ENCODE measurements at places on chromosomes 7 and 10.

DNA sequence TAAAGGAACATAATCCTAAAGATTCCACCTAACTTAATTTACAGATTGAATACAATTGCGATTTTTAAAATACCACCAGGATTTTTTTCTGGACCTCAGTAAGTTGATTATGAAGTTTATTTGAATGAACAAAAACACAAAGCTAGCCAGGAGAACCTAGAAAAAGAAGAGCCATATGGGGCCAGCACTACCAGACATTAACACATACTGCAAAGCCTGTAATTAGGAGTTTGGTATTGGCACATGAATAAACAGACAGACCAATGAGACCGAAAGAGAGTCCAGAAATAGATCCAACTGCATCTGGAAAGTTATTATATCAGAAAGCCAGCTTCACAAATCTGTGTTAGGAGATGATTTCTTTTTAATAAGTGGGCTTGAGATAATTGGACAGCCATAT, 105.5 kb upstream of the CHST15 start:
- no peak for DNase-seq

- peak; percentile 14 for DNase-seq
Measured at GRCh38 chr7:149732111-149732561, 41.3 kb downstream of the ZNF467 start.

DNA sequence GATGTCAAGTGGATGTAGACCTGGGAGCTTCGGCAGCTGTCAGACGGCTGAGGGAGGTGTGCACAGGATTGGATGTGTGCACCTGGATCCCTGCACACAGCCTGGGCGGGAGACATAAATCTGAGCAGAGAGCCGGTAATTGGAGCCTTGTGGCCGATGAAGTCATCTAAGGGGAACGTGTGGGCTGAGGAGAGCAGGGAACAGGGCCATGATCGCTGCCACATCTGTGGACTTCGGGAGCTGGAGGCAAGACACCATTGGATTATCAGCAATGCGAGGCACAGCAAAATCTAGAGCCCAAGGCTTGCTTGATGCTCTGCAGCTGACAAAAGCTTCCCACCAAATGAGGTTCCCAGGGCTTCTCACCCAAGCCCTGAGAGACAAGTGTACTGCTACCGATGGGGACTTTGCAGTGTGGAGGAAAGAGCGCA, 147.7 kb downstream of the PTPN20 start:
- no peak for DNase-seq

DNA sequence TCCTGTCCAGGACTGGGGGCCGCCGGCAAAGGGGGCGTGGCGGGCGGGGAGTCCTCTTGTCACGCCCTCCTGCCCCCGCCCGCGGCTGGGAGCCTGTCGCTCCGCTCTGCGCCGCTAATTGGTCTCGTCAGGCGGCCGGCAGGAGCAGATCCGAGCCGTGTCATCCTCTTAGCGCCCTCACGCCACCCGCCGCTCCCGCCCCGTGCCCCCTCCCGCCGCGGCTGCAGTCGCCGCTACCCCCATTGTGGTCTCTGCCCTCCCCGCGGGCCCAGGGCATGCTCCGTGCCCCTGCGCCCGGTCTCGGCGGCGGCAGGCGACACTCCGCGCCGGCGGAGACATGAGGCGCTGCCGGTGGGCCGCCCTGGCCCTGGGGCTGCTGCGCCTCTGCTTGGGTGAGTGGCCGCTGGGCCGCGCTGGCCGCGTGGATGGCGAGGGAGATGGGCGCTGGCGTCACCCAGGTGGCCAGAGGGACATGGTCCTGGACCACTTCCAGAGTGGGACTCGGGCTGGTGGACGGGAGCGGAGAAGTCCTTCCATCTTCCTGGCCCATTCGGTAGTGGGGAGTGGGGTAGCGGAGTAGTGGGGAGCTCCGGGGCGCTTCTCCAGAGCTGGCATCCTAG, at the start of gene CDHR1:
CDHR1 (plus strand) TSS at position 114 of the 620 bp plus-strand sequence; CDS start at position 338, 224 bp downstream.
- DNase-seq = peak; percentile 82

DNA sequence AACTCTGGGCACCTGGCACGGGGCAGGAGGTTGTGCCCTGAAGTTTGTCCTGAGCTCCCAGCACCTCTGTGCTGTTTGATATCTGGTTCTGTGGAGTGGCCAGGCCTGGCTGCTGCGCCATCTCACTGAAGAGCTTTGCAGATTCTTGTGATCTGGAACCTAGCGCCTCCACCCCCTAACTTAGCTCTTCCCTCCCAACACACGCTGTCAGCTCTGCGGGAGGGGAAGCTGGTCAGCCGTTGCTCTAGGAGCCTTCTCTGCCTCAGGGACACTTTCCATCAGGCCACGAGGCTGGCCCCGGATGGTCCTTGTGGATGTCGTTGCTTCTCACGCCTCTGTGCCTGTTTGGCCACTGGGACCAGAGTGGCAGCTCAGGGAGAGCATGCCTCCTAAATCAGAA, 213.2 kb downstream of the CCDC3 start:
- DNase-seq = no peak

DNA sequence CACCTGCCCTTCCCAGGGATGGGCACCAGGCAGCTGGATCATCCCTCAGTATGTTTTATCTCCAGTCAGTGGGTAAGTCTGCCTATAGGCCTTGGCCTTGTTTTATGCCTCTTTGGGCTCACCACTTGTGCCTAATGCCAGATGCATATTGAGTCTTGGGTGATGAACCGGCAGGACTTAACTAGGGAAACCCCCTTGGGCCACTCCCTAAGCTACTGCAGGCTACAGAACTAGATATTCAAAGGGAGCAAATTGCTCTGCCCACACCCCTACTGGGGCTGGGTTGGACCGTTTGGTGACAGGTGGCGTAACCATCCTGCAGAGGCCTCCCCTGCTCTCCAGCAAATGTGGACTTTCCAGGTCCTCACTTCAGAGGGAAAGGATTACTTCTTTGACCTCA, 115.7 kb upstream of the GDF10 start:
- no peak for DNase-seq

DNA sequence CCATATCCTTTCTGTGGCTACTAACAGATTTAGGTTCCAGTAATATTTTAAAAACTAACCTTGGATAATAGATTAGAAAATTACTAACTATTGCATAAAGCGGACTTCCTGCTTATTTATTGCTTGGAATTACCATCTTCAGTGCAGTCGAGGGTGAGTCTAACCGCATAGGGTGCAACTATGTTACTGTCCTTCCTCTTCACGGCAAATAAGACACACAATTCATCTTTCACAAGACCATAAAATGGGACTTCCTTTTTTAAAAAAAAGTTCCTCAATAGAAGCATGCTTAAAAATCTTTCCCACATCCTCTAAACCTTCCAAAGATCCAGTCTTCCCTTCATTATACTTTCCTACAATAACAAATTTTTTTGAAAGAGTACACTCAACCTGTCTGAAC, 2.1 kb downstream of the SLC25A40 start:
- no peak for DNase-seq

DNA sequence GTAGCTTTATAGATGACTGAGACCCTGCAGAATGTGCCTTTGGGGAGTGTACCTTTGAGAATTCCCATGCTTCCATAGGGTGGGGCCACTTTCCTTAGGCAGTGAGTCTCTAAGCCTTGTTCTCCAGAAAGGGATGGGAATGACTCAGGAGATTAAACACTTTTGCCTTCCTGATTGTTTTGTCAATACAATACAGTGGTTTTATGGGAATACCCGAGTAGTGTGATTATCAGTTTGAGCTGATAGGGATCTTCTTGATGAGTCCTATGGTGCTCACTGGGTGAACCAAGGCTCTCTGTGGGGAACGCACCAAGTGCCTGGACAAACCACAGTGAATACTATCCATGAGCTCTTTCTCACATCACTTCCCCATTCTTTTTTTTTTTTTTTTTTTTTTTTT, 6.3 kb downstream of the MYOF start:
- DNase-seq = no peak

GRCh38 chr10:91909117-91909677, at the start of gene FGFBP3:
TSS of gene FGFBP3 (minus strand) at chr10:91909486. CDS start at chr10:91908969, 517 bp downstream.
- DNase-seq = peak; percentile 71

GRCh38 chr7:150958062-150958552, 20.0 kb downstream of the KCNH2 start:
- no peak for DNase-seq

DNA sequence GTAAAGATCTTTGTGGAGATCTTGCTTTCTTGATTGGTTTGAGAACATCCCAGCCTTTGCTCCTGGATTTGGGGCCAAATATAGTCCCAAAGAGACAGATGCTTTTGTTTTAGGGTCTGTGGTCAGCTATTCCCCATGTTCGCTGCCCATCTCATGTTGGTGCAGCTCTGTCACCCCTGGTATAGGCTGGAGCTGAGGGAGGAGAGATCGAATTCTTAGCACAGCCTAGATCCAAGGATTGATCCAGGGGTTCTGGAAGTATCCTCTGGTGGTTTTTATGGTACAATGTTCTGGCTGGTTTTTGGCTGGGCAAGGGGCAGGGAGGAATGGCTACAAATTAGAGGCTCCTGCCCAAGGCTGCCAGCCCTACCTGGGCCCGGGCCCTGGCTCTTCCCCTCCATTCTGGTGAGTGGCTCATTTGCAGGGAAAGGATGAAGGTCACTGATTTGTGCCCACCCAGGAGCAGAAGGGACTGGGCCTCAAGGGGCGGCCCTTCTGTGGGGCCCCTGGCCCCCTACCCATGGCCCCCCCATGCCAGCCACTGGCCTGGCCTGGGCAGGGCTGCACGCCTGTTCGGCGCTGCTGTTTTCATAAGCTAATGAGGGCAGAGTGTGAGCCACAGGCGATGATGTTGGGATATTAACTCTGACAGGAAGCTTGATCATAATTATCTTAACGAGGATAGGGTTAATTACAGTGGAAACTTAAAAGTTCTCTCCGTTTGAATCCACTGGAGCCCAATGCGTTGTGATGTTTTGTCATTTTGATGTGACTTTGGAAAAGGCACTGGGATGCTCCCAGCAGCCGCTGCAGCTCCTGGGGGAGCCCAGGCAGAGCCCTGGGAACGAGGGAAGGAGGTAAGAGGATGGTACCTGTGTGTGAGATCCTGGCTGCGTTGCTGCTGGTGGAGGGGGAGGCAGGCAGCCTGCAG, 600.6 kb downstream of the LRMDA start:
- DNase-seq = no peak

DNA sequence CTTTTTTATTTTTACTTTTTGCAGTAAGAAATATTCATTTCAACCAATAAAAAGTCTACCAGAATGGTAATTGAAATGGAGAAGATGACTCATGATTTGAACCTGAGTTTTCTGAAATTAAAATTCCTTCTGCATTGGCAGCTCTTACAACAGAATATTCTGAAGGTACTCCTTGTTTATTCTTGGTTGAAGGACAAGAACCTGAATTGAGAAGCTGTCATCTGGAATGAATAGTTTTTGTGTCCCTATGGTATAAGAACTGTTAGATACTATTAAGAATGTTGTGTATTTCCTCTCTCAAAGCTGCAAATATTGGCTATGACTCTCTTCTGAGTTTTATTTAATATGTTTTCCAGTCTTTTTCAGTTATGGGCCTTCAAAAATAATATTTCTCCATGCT, 56.1 kb downstream of the CDK1 start:
- no peak for DNase-seq

GRCh38 chr10:59586407-59586891, 123.2 kb downstream of the SLC16A9 start:
- DNase-seq = no peak

- peak; percentile 62 for DNase-seq
Measured at GRCh38 chr7:77415823-77416620, at the start of gene GSAP. TSS of gene GSAP (minus strand) at chr7:77416349. CDS start at chr7:77416321, 28 bp downstream.

- no peak for DNase-seq
Measured at GRCh38 chr7:138186951-138187351, 110.7 kb downstream of the AKR1D1 start.

- peak; percentile 79 for DNase-seq
Measured at GRCh38 chr7:27048438-27048837, 47.4 kb downstream of the HOXA1 start.

DNA sequence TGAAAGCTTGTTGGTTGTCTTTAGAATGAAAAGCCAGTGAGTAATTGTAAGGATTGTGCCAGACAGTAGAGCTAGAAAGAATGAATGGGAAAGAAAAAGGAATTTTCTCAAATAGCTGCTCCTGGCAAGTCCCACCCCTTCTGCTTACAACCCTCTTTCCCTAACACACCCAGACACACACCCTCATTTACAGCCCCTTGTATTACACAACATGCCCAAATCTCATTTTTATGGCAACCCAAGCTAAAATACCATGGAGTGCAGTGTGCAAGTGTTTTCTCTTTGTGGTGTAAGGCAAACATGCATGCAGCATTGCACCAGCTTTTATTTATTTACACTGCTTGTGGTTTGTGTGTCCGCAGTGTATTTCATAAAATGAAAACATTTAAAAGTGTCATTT, 1.5 kb downstream of the PRKAR2B start:
- DNase-seq = no peak

GRCh38 chr7:8115547-8116402, 146.2 kb downstream of the ICA1 start:
- DNase-seq = no peak

GRCh38 chr7:51139796-51140195, 176.8 kb downstream of the COBL start:
- DNase-seq = no peak

GRCh38 chr10:13788711-13789447, 202.1 kb downstream of the PRPF18 start:
- DNase-seq = no peak

DNA sequence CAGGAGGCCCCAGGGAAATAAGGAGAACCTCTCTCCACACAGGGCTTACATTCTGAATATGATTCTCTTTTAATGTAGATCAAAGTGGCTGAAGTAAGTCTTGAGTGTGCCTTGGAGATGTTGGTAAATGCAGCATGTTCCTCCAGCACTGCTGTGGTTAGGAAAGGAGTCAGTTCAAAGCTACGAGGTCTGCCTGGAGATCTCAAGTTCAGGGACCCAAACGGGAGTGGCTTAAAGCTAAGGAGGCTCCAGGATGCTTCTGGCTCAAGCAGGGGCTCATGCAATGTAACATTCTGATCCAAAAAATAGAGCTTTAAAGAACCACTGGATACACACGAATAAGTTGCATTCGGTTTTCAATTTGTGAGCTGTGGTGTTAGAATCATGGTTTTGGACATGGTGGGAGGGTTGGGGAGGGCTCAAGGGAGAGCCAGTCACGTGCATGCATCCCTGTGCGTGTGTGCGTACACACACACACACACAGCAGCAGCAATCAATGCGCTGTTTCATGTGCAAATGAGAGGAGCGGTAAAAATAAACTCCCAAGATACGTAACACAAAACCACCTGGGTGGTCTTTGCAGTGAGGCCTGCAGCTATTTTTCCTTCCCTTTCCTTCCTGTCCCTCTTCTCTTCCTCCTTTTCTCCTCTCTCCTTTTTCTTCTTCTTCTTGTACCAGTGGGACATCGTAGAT, 70.5 kb downstream of the AOAH start:
- DNase-seq = no peak

DNA sequence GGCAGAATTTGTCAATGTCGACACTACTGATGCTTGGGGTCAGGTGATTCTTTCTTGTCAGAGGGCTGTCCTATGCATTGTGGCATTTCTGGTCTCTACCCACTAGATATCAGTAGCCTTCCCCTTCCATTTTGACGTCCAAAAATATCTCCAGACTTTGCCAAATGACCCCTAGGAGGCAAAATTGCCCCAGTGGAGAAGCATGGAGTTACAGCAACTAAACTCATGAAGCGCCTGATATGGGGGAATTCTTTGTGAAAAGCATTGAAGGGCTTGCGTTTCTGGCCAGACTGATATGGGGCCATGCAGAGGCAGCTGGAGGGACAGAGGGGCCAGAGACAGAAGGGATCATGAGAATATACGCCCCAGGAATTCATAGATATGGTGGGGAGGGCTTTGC, 43.6 kb downstream of the ADRB1 start:
- DNase-seq = no peak
